ENCODE measurements at places on chromosomes 6 and 20. TPM values are rescaled to one million over a fixed set of nuclear protein-coding genes. Genes with fewer than 3 reads are reported as not detected.

GRCh38 chr6:165819394-165819793 lies 156.4 kb upstream of the PDE10A start:
- DNase-seq = no peak

- DNase-seq = no peak
Observed at GRCh38 chr6:116040993-116041392, 19.7 kb downstream of the FRK start.

GRCh38 chr6:125074120-125074519 lies 79.5 kb upstream of the TPD52L1 start:
- no peak for DNase-seq

GRCh38 chr20:62918147-62918546 lies 8.2 kb downstream of the DIDO1 start:
- DNase-seq = no peak

DNA sequence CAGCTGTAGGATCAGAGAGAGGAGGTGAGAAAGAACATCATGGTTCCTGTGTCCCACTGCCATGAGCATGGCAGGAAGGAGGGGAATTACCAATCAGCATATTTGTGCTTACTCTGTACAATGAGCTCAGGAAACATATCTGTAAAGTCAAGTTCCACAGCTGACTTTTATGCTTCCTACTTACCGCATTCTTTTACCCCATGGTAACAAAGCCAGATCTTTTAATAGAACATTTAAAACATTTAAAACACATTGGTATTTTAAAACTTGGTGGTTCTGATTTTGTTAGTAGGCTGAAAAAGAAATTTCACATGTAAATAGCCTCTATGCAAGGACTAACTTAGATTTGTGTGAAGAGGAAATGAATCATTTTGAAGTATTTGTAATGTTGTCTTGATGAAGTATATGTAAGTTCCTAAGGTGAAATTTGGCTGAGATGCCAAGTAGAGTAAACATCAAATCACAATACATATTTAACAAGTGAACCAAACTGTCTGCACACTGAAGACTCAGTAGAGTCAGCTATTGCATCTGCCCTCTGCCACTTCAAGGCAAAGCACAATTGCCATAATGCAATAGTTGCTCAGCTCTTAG lies 114.7 kb downstream of the GJA10 start:
- no peak for DNase-seq

- DNase-seq = no peak
Observed at GRCh38 chr20:16158090-16158975, 414.9 kb downstream of the KIF16B start.

DNA sequence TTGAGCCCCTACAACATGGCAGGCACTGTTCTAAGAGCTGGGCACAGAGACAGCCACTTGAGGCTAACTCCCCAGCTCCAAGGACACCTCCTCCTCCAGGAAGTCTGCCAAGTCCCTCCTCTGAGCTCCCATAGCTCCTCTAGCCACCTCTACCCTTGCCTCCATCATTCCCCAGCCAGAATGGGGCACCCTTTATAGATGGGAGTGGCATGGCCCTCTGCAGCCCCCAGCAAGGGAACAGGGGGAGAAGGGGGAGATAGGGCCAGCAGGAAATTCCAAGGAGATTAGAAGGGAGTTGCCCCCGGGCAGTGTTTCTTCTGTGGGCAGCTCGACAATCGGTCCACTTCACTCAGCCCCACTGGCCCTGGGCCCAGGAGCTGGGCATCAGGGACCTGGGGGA lies 19.7 kb upstream of the TLDC2 start:
- DNase-seq = no peak

DNA sequence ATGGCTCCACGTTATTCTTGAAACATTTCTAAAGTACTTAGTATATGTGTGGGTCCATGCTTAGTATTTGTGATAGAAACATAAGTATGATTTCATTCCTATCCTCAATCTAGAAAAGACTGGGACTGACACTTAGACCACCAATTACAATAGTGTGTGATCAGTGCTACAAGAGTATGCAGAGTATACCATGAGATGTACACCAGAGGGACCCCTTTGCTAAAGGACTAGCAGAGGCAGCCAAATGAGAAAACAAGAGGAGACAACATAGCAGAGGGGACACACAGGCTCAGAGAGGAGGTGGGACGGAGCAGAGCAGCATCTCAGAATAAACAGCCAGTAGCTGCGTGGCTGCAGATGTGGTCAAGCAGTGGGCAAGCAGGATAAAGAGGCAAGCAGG lies 21.0 kb downstream of the RMND1 start:
- no peak for DNase-seq

DNA sequence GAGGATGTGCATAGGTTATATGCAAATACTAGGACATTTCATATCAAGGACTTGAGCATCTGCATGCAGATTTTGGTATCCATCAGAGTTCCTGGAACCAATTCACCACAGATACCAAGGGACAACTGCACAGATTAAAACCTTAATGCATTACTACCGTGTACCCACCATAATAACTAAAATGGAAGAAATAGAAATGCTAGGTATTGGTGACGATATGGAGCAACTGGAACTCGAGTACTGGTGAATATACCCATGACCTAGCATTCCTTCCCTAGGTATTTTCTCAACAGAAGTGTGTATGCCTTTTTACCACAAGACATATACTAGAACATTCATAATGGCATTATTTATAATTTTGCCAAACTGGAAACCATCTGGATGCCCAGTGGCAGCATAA lies 18.5 kb downstream of the KCNS1 start:
- DNase-seq = no peak

DNA sequence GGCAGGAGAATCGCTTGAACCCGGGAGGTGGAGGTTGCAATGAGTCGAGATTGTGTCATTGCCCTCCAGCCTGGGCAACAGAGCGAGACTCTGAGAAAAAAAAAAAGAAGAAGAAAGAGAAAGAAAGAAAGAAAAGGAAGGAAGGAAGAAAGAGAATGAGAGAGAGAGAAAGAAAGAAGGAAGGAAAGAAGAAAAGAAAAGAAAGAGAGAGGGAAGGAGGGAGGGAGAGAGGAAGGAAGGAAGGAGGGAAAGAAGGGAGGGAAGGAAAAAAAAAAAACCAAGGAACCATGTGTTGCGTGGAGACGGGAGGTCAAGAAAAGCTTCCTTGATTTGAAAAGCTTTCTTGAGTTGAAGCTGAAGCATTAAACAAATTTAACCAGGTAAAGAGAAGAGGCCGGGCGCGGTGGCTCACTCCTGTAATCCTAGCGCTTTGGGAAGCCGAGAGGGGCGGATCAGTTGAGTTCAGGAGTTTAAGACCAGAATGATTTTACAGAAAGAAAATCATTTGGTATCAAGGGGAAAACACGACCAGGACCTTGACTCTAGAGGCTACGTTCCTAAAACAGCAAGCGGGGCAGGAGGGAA lies 90.5 kb upstream of the PRSS16 start:
- no peak for DNase-seq

DNA sequence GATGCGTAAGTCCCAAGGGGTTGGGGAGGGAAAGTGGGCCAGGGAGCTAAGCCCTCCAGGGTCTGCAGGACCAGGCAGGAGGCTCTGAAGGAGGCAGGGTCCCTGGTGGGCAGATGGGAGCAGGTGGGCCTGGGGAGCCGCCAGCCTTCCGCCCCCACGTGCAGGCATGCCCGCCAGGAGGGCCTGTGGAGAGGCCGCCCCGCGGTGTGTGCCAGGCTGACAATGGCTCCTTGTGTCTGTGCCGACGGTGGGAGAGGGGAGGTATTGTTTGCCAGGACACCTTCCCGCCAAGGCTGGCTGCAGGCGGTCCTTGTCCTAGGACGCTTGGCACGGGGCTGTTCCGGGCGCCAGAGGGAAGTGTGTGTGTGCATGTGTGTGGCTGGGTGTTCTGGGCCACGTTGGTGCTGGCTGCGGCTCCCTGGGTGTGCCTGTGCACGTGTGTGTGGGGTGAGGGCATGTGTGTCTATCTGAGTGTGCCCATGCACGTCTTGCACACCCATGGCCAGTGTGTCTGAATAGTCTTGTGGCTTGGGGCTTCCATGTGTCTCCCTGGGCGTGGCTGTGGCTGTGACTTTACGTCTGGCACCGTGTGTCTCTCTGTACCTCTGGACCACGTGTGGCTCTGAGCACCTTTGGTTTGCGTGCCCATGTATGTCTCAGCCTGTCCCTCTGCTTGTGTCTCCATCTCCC lies 153.0 kb downstream of the CEBPB start:
- no peak for DNase-seq

DNA sequence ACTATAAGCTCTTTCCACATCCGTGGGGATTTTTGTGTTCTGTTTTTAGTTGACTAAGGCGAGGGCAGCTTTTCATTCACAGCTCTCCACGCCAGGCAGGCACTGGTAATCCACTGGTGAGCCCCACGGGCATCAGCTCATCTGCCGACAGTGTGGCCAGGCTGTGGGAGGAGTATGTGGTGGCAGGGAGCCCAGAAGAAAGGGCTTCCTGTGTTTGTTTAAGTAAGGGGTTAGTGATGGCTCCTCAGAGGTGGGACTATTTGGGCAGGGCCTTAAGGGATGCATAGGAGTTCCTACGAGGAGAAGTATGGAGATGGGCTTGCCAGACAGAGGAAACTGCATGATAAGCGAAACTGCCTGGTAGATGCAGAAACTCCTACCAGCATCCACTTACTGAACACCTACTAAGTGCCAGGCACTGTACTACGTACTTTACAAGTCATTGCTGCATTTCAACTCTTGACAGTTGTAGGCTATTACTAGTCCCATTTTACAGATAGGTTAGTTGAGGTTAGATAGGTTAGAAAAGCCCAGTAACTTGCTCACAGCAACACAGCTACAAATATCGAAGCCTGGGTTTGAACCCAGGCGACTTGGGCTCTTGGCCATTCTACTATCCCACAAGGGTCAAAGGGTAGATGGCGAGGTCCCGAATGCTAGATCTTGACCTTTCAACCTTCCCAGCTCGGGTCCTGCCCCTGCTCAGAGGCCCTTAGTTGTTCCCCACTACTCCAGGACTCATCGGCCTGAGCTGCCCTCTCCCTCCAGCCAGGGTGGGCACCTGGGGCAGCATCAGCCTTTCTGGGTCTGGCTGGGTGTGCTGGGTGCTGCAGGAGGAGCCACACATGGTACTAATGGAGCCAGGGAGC lies 55.1 kb downstream of the CEBPB start:
- no peak for DNase-seq

- no peak for DNase-seq
Observed at GRCh38 chr6:137866200-137866913, 702 bp upstream of the TNFAIP3 start.

DNA sequence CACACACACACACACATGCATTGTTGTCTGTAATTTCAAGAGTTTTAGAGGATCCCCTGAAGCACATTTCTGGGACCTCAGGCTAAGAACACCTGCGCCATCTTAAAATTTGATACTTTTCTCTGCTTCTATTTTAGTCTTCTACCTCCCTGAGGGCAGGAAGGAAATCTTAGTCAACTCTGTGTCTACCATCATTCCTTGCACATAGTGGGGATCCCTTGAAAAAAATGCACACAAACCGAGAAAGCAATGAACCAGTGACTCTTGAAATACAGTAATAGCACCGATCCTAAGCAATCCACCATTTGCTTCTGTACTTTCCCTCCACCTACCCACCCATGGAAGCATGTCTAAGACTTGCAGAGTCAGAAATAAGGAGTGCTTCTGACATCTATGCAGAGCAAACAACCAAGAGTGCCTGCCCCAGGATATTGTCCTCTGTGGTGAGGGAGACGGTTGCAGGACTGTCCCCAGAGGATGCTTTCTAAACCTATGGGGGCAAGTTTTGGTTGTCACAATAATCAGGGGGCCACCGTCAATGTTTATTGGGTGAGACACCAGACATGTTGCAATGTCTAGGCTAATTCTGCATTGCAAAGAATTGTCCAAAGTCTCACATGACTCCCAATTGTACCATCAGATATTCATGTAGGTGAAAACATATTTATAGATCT lies 208.0 kb upstream of the TAB2 start:
- no peak for DNase-seq

- no peak for DNase-seq
Observed at GRCh38 chr6:143232849-143233248, 172.2 kb downstream of the AIG1 start.

DNA sequence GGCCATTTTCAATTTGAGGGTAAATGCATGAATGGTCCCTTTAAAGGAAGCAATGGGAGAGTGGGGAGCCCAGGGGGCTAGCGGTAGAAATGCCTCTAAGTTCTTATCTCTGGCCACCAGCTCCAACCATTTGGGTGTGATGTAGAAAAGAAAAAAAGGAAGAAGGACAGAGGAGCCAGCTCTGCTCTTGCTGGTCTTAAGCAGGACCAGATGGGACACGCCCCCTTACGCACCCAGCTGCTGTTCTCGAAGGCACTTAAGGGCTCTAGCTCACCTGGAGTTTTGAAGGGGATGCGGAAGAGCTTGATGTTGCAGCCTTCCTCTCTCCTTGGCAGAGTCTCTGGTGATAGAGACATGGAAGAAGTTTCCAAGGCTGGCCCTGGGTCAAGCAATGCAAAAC lies 59.5 kb upstream of the RNF144B start:
- DNase-seq = no peak

- DNase-seq = no peak
Observed at GRCh38 chr6:5994234-5994998, 12.3 kb downstream of the NRN1 start.

DNA sequence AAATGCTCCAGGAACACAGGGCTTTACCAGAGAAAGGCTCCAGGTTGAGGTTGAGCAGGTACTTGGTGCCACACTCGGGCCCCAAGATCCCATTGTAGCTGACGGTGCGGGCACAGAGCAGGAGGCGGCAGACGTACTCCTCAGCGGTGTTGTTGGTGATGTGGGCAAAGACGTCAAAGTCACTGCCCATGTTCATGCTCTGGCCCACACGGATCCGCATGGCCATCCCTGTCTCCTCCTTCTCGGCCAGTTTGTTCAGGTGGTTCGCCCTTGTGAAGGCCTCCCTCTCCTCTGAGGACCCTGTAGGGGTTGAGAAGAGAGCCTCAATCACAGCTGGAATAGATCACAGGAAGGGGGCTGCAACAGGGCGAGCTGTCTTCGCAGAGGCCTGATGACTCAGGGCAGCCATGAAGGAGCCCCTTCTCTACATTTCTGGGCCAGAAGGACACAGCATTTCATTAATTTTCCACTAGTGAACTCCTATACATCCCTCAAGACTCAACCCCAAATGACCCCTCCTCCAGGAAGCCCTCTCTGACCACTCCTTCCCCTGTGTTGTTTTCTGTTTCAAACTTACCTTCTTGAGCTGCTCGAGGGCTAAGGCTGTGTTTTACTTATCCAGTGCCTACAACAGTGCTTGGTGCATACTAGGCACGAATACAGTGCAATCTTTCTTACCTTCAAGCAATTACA lies 26.8 kb downstream of the TGM2 start:
- no peak for DNase-seq

DNA sequence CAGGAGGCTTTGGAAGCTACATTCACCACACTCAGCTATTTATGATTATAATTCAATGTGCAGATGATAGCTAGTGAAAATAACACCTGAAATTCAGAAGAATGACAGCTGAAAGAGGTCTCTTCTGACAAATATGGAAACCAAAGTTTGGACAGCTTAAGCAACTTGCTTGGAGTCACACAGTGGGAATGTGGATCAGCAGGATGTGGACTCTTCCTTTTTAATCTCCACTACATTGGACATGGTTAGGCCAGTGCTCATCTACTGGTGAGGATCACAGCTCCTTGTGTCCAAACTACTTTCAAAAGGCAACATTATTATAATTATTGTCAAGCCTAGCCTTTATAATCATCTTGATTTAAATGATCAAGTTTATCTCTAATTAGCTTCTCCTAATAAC lies 10.4 kb downstream of the TRAPPC3L start:
- DNase-seq = no peak

PLTP gene
- polyA plus RNA-seq = 26.2 TPM

MACROD2 gene
- polyA plus RNA-seq = 3.9 TPM

MICB gene
- 0.85 TPM for polyA plus RNA-seq

DEFB124 gene
- 0.88 TPM for polyA plus RNA-seq

HSPA1L gene
- 3.7 TPM for polyA plus RNA-seq

PSORS1C2 gene
- polyA plus RNA-seq = not detected

POU5F1 gene
- polyA plus RNA-seq = 0.85 TPM
